ENCODE measurements at places on chromosomes 5 and 9. TPM values are rescaled to one million over a fixed set of nuclear protein-coding genes. Genes with fewer than 3 reads are reported as not detected.

Gene DMGDH
- 7.7 TPM for total RNA-seq

Gene GMCL2
- under 0.01 TPM for total RNA-seq

Gene MZB1
- not detected for total RNA-seq

Gene BTNL8
- not detected for total RNA-seq

Gene WDR31
- total RNA-seq: 4.0 TPM

Gene PDCD1LG2
- 6.9 TPM for total RNA-seq

Gene AMBP
- total RNA-seq: 0.17 TPM

Measured in fibroblast of lung (primary cell).